Right ventricle myocardium superior (tissue), 1 donor: ENCODE measurements at places on chromosomes 3 and 15. TPM values are rescaled to one million over a fixed set of nuclear protein-coding genes. Genes with fewer than 3 reads are reported as not detected.

GRCh38 chr3:182795389-182795782 is 2.1 kb downstream of the ATP11B start:
- no peak for DNase-seq

CAND2 gene
- 61.6 TPM for total RNA-seq

LRTM1 gene
- total RNA-seq = not detected

ITGB5 gene
- total RNA-seq = 112 TPM

- no peak for DNase-seq
Measured at GRCh38 chr3:135558906-135559305, 406.6 kb upstream of the PPP2R3A start.
